ENCODE measurements at places on chromosomes 3 and 15.

GRCh38 chr3:133115176-133115575 lies 77.0 kb downstream of the TMEM108 start:
- DNase-seq, result no peak

- DNase-seq, result no peak
Measured at GRCh38 chr3:20140881-20141280, 45.1 kb downstream of the SGO1 start.

- no peak for DNase-seq
Measured at GRCh38 chr3:151548195-151548594, 87.3 kb upstream of the IGSF10 start.

- no peak for DNase-seq
Measured at GRCh38 chr15:85625856-85626255, 168.9 kb downstream of the KLHL25 start.

- no peak for DNase-seq
Measured at GRCh38 chr3:132730891-132731580, 8.8 kb upstream of the NPHP3 start.

- no peak for DNase-seq
Measured at GRCh38 chr3:127417709-127418559, 130.1 kb upstream of the PRR20G start.

DNA sequence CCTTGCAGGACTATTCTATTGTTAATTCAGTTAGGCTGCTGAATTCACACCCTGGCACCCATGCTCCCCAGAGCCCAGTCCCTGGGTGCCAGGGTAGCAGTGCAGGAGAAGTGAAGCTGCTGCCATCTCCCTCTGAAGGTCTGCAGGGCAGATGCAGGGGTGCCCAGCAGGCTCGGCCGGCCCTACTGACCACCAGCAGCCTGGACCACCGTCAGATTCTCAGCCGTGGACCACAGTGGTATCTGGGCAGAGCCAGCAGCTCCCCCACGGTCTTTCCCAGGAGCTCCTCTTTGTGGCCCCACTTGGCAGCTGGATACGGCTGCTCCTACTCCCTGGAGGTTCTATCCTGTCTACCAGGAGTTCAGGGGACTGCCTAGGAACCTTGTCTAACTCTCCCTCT lies 46.8 kb downstream of the ALDH1L1 start:
- no peak for DNase-seq

GRCh38 chr15:77702211-77702957 lies 69.7 kb upstream of the LINGO1 start:
- DNase-seq, result no peak

- no peak for DNase-seq
Measured at GRCh38 chr3:141093397-141093796, 42.2 kb downstream of the SPSB4 start.

- DNase-seq, result no peak
Measured at GRCh38 chr15:70906842-70907241, 14.2 kb downstream of the LRRC49 start.

DNA sequence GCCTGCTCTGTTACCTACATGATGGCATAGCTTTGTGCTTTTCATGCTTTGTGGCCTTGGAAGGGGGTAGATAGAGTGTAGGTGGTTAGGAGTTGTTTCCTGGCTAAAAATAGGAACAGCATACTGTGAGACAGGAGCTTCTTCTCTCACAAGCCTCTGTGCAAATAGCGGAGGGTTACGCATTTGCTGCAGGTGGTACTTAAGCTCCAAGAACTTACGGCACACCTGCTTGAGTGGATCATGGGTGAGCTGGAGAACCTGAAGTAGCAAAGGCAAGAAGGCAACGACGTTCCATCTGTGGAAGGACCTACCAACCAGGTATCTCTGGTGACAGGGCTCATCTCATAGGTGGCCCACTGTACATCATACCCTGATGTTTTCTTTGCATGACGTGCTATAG lies 66.0 kb downstream of the ST6GAL1 start:
- no peak for DNase-seq

DNA sequence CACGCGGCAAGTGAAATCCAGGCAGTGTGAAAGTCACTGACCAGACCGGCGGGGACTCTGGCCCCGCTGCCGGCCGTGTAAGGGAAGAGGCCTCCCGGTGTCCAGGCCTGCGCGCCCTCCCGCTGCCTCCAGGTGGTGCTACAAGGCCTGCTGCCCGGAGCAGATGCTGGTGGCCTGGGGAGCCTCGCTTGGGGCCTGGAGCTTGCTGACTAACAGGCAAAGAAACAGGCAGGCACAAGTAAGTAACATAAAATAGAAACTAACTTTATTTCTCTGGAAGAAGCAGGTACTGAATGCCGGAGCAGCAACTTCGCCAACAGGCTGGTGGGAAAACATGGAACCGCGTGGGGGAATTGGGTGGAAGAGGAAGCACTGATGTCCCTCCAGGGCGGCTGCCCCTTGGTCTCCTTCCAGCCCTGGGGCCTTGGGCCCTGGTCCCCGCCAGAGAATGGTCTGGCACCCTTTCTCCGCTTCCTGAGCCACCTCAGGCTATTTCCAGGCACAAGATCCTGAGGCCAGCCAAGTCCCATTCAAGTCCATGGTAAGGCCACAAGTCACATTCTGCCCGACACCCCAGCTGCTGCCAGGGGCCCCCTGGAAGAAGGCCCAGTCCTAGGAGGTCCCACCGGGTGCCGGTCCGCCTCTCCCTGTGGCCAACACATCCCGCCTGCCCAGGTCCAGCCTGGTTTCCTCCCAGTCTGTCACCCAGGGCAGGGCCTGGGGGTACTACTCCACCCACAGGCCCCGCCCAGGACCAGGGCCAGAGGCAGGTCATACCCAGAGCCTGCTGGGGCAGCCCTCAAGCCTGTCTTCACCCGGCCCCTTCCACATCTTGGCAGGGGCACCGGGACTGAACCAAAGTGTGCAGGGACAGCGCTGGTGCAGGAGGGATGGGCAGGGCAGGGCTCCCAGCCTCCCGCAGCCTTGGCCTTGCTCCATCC lies 45.0 kb downstream of the TNK2 start:
- DNase-seq, result peak; percentile 10

- DNase-seq, result no peak
Measured at GRCh38 chr3:118262800-118263402, 771.7 kb downstream of the IGSF11 start.

All from activated naive CD4-positive, alpha-beta T cell (primary cell).